ENCODE measurements at places on chromosomes 7 and 10. TPM values are rescaled to one million over a fixed set of nuclear protein-coding genes. Genes with fewer than 3 reads are reported as not detected.

The SPDYE9 gene
- polyA plus RNA-seq = 0.11 TPM

The PNLIPRP2 gene
- 0.25 TPM for polyA plus RNA-seq

The GCK gene
- polyA plus RNA-seq = 2.5 TPM

The FKBP6 gene
- polyA plus RNA-seq = 0.76 TPM

The SPDYE2B gene
- polyA plus RNA-seq = 0.99 TPM

The DPY19L1 gene
- 22.0 TPM for polyA plus RNA-seq

The GATA3 gene
- polyA plus RNA-seq = 0.11 TPM

The SORCS1 gene
- polyA plus RNA-seq = 4.7 TPM

The ARHGEF35 gene
- polyA plus RNA-seq = 1.1 TPM

DNA sequence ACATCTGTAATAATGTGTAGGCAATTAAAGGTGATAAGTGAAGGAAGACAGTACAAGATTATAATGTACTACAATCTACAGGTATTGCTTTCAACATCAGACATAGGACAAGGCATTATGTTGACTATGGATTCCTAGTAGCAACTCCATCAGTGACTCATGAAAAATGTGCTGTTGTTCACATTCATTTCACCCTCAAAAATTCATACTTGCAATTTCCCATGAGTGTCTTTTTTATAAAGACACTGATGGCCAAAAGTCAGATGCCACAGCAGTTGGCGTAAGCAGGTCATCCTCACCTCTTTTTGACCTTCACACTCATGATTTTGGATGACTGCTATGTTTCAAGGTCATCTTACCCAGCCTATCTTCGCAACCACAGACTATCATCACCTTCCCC, 100.0 kb upstream of the AMPH start:
- no peak for DNase-seq

GRCh38 chr10:75239096-75239790, 3.5 kb upstream of the COMTD1 start:
- DNase-seq = no peak

DNA sequence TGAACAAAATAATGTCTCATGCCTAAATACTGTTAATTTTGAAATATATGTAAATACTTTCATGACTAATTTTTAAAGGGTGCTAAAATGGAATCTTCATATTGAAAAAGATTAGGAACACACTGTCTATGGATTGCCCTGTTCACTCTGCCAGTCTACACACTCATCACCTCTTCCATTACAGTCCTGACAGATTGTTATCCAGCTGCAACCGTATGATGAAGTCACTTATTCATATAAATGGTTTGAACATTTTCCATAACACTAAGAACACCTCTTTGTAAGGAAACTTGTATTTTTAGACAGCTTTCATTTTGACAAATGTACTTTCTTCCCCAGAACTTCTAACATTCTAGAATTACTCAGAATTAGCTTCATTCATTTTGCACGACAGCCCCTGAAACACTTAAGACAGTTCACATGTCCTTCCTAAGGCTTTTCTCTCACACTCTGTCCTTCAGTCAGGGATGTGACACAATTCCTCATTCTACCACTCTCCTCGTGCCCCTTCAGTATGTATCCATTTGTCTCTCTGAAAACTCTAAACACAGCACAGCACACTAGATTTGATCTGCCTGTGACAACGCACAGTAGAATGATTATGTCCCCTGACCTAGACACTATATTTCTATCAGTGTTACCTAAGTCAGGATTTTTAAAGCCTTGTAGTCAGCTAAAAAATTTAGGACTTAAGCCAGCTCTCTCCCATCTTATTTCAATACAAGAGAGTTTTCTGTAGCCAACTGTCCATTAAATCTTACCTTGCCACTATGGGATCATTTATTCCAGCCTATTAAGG, 71.9 kb downstream of the ORC5 start:
- DNase-seq = no peak

DNA sequence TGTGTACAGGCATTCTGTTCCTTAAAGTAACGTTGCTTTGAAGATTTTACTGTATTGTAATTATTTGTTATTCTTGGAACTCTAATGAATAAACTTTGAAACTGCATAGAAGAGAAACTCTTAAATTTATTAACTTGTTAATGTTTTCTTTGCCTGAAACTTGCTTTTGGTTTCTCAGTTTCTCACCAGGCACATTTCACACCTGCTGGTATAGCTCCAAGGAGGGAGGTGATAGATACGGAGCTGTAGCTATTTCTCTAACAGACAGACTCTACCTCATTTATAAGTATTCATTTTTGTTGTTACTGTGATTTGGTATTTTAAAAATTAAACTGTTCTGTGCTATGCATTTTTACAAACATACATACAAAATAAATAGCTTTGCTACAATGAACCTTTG, 32.7 kb downstream of the R3HCC1L start:
- no peak for DNase-seq

GRCh38 chr10:121610798-121611323, 12.6 kb upstream of the FGFR2 start:
- no peak for DNase-seq

DNA sequence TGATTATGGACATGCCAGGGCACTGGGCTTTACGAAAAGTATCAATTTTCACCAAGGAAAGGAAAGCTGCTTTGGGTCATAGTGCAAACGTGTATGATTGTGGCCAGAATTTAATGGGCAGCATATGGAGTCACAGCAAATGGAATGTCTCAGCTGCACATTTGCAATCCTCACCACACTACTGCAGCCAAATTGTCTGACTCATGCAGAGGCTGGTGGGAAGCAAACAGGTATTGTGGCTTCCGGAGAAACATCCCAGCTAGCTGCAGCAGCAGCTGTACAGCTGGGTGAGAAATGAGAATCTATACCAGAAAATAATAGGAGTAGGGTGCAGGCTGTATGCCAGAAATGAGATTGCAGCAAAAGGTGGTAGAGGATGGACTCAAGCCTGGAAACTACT, 374.7 kb upstream of the VWC2 start:
- peak; percentile 60 for DNase-seq

- no peak for DNase-seq
Measured at GRCh38 chr10:67802767-67803538, 35.0 kb downstream of the DNAJC12 start.

DNA sequence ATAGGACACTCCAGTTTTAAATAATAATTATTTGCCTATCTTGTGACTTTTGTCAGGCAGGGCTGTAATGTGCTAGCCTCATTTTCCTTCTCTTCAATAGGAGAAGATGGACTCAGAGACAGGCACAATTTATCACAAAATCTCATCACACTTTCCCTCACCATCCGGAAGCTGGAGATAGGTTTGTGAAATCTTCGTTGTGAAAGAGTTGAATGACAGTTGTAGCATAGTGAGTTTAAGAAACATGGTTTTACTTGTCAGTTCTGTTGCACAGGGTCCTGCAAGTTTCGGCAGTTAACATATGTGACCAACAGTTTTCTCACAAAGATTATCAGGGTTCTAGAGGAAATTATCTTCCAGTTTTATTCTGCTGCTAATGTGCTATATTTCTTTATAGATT, 37.7 kb upstream of the MAP3K8 start:
- no peak for DNase-seq

Data from muscle of back (tissue), 13 donors.